ENCODE measurements at places on chromosomes 4 and X. TPM values are rescaled to one million over a fixed set of nuclear protein-coding genes. Genes with fewer than 3 reads are reported as not detected.

GRCh38 chrX:132115792-132116191 is 12.0 kb downstream of the FRMD7 start:
- DNase-seq, result no peak

The GIMD1 gene
- not detected for total RNA-seq

DNA sequence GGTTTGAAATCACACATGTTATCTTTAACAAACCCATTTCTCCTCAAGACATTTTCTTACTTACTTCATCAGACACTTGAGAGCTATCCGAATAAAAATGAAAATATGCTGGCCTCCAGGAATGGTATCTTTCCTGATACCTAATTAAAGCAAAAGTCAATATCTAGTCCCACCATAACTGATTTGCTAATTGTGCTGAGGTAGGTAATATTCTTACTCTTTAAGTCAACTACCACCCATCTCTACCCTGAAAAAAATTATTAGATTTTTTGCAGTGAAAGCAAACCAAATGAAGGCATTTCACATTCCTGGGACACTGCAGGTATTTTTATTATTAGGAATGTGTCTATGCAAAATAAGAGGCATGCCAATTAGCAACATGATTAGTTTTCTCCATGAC is 175.8 kb downstream of the QDPR start:
- DNase-seq, result no peak

The BRS3 gene
- not detected for total RNA-seq

Measured in fibroblast of the aortic adventitia (primary cell).